CD8-positive, alpha-beta memory T cell (primary cell): ENCODE measurements at places on chromosomes 3 and 15.

DNA sequence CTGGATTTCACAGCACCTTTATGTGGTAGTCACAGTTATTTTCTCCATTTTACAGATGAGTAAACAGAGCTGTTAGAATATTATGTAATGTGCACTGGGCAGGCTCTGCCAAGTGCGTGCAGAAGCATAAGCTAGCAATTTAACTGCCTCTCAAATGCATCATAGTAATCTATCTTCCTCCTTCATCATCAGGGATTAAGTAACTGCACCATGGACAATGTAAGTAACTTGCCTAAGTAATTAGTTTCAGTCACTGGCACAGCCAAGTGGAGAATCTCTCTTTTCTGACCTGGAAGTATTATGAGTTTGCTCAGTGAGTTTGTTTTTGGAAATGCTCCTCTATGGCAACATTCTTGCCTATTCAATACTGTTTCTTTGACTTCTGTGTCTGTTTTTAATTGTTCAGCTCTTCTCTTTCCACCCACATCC lies 260.5 kb downstream of the PTPRG start:
- no peak for DNase-seq

- DNase-seq, result no peak
Observed at GRCh38 chr3:33612607-33613006, 105.4 kb downstream of the CLASP2 start.

- DNase-seq, result no peak
Observed at GRCh38 chr3:79724206-79724605, 43.6 kb downstream of the ROBO1 start.

GRCh38 chr15:91132079-91132478 lies 32.0 kb downstream of the SV2B start:
- no peak for DNase-seq

DNA sequence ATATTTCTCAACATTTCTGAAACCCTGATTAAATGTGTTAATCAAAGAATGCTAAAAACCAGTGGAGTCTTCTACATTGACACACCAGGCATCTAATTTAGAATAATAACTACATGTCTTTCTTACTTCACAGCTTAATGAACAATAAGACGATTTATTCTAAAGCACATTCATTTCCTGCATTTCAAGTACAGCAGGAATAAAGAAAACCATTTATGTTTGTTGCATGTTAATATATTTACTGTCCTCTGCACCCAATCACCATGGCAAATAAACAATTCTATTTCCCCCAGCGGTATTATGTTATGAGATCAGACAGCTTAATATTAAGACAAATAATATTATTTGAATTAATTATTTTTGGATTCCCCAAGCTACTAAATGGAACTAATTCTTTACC lies 1336.3 kb upstream of the CADM2 start:
- DNase-seq, result no peak

DNA sequence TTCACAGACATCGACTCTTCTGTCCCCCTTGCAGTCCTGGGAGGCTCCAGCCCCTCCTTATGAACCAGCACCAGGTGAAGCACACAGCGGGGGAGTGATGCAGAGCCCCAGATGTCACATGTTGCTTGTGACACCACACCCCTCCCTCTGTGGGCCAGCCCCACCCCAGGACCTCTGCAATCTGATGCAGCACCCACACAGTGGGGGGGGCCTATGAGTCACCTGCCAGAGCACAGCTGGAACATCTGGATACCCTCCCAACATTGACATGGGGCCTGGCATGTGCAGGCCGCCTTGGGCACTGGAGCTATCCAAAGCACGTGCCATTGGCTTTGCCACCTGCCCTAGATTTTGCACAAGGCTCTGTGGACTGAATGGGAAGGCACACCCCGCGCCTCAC lies 70.5 kb downstream of the FEM1B start:
- DNase-seq, result no peak

GRCh38 chr3:129006864-129007263 lies 5.8 kb downstream of the EFCC1 start:
- no peak for DNase-seq

DNA sequence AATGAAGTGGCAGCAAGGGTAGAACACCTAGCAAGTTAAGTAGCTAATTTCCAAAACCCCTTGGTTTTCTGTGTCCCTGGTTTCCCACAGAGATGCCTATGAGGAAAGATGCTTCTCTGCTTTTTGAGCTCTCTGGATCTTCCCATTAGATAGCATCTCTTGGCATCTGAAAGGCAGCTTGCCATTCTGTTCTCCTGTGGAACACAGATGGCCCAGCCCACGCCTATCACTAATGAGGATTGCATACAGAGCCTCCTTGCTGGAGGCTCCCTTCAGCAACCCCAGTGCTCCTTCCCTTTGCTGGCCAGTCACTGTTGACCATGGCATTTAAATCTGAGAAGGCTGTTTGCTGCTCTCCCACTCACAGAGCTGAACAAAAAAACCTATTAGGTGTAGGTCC lies 34.4 kb upstream of the ETV5 start:
- no peak for DNase-seq

DNA sequence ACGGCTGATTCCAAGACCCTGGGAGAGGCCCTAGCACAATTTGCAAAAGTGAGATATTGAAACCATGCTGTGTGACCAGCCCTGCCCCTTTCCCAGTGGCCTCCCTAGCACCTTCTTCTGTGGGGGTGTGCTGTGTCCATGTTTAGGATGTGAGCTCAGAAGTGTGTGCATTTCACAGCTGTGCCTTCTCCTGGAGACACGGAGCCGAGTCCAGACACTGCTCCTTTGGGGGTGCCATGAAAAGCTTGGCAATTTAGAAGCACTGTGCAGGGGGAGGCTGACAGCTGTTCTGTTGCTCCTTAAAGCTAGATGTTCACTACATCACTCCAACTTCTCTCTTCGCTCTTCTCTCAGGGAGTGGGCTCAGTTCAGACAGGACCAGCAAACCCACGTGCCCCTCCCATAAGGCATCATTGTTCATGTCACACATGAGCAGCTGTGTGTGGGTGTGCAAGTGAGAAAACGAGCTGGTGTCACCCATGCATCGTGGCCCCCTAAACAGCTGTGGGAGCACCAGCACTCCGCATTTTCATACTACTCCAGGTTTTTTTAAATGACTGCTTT lies 492.6 kb downstream of the GABRG3 start:
- DNase-seq, result no peak

- no peak for DNase-seq
Observed at GRCh38 chr3:125107363-125107762, 51.6 kb upstream of the HEG1 start.

DNA sequence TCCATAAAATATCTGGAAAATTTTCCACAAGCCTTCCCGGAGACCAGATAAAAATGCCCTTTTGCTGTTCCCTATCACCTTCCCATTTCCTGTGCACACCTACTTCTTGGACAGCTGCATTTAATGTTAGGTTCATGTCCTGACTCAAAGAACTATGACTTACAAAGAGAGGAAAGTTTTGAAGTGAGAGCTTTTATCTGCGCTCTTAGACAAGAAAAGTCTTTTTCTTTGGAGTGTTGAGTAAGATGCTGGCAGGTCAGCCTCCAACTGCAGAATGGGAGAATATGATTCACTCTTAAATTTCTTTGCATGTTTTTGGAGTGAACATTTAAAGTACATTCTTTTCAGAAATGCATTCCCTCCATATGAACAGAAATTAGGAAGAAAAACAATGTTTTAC lies 147.3 kb upstream of the DPH6 start:
- no peak for DNase-seq

DNA sequence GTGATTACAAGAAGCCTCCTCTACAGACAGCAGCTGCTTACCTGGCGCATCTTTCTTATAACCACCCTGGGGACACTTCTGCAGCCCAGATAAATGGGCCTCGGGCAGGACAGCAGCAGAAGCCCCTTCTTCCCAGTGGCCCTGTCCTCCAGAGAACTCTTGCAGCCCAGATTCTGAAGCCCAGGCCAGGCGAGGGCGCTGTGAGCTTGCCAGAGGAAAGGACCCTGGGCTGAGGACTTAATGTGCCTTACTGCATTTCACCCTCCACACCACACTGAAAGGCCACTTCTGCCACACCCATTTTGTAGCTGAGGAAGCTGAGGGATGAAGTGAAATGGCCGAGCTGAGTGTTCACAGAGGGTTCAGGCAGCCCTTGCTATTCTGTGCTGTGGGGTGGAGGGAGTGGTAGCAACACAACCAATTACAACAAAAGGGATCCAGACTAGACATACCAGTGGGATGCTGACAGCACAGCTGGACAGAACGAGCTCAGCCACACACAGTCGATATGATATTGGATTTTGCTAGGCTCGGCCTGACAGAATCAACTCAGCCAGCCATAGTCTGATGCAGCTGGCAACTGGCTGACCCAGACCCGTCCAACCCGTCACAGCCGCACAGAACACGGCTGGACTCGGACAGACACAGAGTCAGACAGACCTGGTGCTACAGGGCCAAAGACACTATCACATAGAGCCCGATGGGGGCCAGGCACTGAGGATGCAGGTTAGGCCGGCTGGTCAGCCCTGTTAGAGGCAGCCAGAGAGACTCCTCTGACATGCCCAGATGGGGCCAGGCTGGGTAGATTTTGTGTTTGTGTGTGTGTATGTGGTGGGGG lies 7.3 kb downstream of the ACOX2 start:
- DNase-seq, result no peak

GRCh38 chr3:14319654-14320182 lies 82.7 kb upstream of the SLC6A6 start:
- no peak for DNase-seq

DNA sequence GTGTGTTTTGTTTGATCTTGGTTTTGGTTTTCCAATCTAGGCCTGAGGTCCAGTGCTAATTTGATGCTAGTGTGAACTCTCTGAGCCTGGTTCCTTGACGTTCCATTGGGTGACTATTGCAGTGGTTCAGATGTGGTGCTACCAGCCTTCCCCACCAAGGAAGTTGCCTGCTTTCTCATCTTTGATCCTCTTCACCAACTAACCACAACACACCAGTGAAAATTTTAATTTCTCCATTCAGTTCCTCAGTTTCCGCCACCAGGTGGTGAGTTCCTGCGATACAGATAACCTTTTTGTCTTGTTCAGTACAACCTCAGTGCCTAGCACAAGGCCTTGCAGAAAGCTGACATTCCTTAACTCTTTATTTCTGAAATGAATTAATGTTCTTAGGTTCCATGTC lies 337.4 kb upstream of the TPRG1 start:
- DNase-seq, result no peak

GRCh38 chr3:18382760-18383369 lies 42.3 kb downstream of the SATB1 start:
- DNase-seq, result no peak

- DNase-seq, result no peak
Observed at GRCh38 chr3:156885761-156886160, 59.6 kb downstream of the LEKR1 start.

GRCh38 chr3:124873226-124873625 lies 13.9 kb downstream of the ITGB5 start:
- DNase-seq, result no peak

DNA sequence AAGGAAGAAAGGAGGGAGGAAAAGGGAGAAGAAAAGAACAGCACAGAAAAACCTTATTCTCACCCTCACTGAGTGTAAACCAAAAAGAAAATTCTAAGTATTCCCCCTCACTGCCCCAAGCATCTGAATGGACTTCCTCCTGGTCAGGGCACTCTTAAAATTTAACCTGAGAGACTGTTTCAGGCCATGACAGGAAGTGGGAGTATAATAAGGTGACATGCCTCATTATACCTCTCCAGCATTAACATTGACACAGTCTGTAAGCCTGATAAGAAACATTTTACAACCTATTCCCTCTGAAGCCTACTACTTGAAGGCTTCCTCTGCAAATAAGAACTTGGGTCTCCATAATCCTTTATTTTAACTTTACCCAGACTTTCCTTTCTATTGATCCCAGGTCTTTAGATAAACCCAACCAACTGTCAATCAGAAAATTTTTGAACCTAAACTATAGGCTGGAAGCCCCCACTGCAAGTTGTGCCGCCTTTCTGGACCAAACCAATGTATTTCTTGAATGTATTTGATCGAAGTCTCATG lies 41.7 kb downstream of the SLCO2A1 start:
- DNase-seq, result no peak

GRCh38 chr3:119628390-119628789 lies 30.7 kb downstream of the PLA1A start:
- no peak for DNase-seq

- DNase-seq, result no peak
Observed at GRCh38 chr15:42384597-42384996, 25.3 kb downstream of the CAPN3 start.

GRCh38 chr15:80099241-80099640 lies 39.8 kb downstream of the ZFAND6 start:
- no peak for DNase-seq

- DNase-seq, result no peak
Observed at GRCh38 chr3:131717493-131717892, 214.7 kb upstream of the MRPL3 start.

- DNase-seq, result no peak
Observed at GRCh38 chr3:114831861-114832260, 315.2 kb downstream of the ZBTB20 start.

GRCh38 chr3:127670761-127671522 lies 1.8 kb upstream of the ABTB1 start:
- DNase-seq, result no peak

DNA sequence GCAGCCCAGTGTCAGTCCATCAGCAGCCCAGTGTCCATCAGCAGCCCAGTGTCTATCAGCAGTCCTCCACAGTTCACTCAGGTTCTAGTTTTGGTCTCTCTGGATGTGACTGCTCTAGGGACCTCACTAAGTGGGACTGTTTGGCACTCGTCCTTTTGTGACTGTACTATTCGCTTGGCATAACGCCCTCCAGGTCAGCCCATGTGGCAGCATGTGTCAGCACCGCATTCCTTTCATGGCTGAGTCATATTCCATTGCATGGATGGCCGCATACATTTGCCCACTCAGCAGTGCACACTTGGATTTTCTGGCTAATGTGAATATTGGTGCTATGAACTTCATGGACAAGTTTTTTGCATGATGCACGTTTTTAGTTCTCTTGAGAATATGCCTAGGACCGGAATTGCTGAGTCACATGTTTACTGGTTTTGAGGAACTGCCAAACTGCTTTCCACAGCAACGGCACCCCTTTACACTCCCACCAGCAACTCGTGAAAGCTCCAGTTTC lies 16.4 kb downstream of the CHST13 start:
- no peak for DNase-seq

DNA sequence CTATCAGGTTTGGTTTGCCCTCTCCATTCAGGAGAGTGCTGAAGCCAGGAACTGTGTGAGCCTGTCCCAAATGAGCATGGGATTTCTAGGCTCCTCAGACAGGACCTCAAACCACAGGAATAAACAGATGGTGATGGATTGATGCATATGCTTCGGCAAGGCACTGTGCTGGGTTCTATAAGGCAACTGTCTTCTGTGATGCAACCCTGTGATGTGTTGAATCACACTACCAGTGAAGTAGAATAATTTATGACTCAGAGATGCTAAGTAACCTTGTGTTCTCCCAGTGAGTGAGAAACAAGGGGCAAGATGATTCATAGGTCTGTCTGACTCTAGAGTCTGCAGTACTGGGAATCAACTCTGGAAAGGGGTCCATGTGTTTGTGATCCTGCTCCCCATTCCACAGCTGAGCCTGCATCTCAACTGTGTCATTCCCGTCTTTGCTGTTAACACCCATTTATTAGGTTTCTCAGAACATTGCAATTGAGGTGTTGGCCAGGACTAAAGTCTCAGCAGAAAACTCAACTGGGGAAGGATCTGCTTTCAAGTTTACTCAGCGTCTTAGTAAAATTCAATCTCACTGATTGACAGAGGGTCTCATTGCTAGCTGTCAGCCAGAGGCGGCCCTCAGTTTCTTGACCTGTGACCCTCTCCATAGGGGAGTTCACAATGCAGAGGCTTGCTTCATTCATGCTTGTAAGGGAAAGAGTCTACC lies 510.1 kb upstream of the CFAP20DC start:
- no peak for DNase-seq
